Esophagus squamous epithelium (tissue), 5 donors: ENCODE measurements at places on chromosomes 11 and 22. TPM values are rescaled to one million over a fixed set of nuclear protein-coding genes. Genes with fewer than 3 reads are reported as not detected.

Gene CASP5
- total RNA-seq: not detected

Gene ZC3H7B
- 18.7 TPM for total RNA-seq

GRCh38 chr11:128473636-128474035 lies 113.7 kb downstream of the ETS1 start:
- DNase-seq: no peak

GRCh38 chr11:10392095-10393079 lies 62.7 kb upstream of the AMPD3 start:
- DNase-seq: no peak
